Smooth muscle cell of trachea (primary cell): ENCODE measurements at places on chromosomes 11 and 22. TPM values are rescaled to one million over a fixed set of nuclear protein-coding genes. Genes with fewer than 3 reads are reported as not detected.

SAA4 gene
- not detected in 2 replicates for total RNA-seq

CCDC89 gene
- total RNA-seq = 6.0 and 17.9 TPM in 2 replicates

CD3E gene
- not detected in 2 replicates for total RNA-seq

NAALADL1 gene
- 38.2 and 46.3 TPM in 2 replicates for total RNA-seq

SUSD2 gene
- total RNA-seq = 2.6 and 7.4 TPM in 2 replicates

KCNQ1OT1 gene
- 5.0 and 7.7 TPM in 2 replicates for total RNA-seq

ART1 gene
- total RNA-seq = not detected in 2 replicates

RIMBP3B gene
- total RNA-seq = 0.17 TPM in 1 of 2 replicates, not detected in the other

C22orf15 gene
- 1.6 and 3.1 TPM in 2 replicates for total RNA-seq

SULT4A1 gene
- 0.44 and 0.83 TPM in 2 replicates for total RNA-seq

DNAJB13 gene
- total RNA-seq = not detected in 2 replicates
